ENCODE measurements at places on chromosomes 1 and 21.

DNA sequence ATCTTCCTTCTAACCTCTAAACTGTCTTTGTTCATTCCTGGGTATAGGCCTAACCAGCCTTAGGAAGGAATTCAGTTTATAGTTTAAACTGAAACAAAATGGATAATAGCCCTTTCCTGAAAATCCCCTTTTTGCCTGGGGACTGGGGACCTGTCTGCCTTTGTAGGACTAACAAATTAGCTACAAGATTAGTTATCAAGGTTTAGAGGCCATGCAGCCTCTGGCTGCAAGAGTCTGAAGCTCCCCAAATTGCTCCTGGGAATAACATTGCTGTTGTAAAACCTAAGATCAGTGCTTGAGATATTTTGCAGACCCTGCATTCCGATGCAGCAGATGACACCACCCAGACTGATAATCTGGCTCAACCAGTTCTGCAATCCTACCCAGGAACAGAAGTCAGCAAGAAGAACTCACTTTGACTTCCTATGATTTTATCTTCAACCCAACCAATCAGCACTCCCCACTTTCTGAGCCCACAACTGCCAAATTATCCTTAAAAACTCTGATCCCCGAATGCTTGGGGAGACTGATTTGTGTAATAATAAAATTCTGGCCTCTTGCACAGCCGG, 96.6 kb upstream of the ETV3 start:
- no peak for DNase-seq

GRCh38 chr1:26028490-26028980, 7.0 kb downstream of the EXTL1 start:
- no peak for DNase-seq

GRCh38 chr1:47938520-47938919, 58.7 kb downstream of the TRABD2B start:
- DNase-seq = no peak

DNA sequence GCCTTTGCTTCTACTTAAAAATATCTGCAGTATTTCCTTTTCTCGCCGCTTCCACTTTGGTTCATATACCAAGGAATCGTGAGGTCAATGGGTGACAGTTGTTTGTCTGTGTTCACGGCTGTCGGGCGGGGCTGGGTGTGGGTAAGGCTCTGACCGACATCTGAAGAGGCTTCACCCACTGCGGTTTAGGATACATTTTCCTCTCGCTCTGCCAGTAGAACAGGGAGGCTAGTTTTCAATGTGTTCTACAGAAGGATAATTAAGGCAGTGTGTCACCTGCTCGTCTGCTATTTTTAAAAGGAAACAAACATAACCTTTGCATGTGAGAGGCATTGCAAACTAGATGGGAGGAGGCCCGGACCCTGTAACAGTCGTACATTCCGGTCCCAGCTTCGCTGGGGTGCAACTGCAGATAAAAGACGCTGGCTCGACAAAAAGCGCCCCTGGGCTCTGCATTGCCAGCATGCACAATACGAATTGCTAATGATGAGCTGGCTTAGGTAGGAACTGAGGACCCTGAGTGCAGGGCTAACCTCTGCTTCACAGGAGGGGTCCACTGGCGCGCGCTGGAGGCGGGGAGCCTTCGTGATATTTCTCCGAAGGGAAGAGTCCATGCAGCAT, 8.5 kb upstream of the ERG start:
- DNase-seq = no peak

DNA sequence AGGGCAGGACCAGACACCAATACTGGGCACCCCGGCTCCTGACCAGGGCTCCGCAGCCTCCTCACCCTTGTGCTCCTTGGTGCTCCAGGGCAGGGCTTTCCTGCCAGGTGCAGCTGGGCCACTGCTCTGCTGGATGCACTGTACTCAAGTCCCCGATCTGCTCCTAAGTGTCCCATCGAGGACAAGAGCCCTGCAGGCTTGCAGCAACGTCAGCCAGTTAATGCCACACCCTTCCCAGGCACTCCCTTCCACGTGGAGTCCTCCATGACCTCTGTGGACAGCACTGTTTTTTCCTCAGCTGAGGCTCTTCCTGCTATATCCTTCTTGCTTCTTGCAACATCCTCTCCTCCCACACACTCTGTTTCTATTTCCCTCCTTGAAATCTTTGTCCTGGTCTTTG, 94.0 kb upstream of the NGF start:
- no peak for DNase-seq

DNA sequence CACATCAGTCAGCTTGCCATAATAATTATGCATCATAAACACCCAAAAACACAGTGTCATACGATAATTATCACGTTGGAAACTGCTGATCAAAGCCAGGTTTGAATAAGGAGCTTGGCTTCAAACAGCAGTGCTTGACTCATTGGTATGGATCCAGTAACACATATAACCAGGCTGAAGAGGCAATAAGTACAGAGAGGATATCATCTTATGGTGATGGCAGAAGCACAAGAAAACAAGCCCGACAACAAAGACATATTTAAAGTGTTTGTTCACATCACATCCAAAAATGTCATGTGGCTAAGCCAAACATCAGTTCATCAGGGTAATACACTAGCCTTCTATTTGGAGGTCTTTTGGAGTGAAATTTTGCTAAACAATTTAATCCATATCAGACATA, 389.7 kb downstream of the NCAM2 start:
- DNase-seq = no peak

DNA sequence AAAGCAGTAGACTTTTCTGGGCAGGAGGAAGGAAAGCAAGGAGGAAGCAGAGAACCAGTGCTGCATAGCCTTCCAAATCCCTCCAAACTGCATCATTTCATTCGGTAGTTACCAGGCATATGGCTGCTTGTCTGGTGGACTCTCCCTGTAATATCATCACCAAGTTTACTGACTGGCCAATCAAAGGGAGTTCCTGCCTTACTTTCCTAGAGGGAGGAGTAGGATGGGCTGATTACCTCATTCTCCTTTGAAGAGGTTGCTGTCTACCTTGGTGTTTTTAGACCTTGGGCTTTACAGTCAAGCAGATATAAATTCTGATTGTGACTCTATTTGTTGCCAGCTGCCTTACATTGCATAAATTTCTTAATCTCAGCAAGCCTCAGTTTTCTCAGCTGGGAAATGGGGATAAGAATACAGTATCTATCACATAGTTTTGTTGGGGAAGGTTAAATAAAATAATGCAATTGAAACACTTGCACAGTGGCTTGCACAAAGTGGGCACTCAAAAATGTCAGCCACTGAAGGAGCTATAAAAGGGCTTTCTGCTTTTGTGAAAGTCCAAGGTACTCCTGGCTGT, 297.3 kb upstream of the PROX1 start:
- no peak for DNase-seq

DNA sequence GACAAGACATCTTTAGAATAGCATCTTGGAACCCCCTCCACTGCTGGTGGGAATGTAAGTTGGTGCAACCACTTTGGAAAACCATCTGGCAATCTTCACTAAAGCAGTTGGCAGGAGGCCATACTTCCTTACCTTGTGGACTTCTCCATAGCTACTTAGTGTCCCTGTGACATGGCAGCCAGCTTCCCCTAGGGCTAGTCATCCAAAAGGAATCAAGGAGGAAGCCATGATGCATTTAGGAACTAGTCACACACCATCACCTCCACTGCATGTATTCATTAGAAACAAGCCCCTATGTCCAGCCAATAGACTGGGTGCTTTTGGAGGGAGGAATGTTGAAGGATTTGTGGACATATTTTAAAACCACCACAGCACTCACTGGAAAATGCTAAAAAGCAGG, 19.9 kb downstream of the MX2 start:
- DNase-seq = no peak

GRCh38 chr1:174964972-174965361, 34.8 kb upstream of the CACYBP start:
- DNase-seq = no peak

GRCh38 chr1:202283991-202284390, 57.7 kb downstream of the UBE2T start:
- no peak for DNase-seq

GRCh38 chr1:14372526-14372925, 226.0 kb upstream of the KAZN start:
- DNase-seq = no peak
